ENCODE measurements at places on chromosomes 2 and 18.

DNA sequence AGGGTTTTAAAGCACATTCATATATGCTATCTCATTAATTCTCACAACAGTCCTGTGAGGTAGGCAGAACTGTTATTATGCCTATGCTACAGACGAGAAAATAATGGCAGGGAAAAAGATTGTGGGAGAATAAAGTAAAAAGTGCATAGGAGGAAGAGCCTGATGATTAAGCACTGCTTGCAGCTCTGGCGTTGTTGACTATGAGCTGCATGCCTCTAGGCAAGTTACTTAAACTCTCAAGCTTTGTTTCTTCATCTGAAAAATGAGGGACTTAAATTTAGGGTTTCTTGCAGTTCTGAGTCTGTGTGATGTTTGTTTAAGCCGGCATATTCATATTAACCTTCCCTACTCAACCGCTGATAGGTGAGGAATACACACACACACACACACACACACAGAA, 51.6 kb upstream of the RAPH1 start:
- DNase-seq, result no peak

DNA sequence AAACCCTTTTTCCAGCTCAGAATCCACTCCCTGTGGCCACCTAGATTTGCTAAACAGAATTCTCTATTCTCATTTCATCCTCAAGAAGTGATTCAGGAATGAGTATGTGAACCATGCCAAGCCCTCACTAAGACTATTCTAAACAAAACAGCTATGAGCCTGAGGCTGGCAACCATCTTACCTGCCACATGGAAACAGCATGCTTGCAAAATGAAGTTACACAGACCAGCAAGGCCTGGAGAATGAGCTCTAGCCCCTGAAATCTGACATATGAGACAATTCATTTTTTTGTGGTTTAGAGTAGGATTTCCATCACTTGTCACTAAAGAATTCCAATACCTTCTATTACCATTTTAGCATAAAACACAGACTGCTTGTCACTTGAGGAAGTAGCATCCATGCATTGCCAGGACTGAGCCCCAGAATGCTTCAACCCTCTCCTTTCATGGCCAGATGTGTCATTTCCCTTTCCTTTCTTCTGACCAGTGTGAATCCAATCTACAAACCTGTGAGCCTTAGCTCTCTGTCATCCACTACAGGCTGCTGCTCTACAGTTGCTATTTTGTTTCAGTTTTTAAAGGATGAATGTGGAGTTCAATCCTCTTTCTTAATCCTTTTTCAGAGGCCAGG, 744.3 kb upstream of the ACVR2A start:
- DNase-seq, result no peak

- no peak for DNase-seq
Observed at GRCh38 chr2:57177176-57177575, 869.4 kb upstream of the VRK2 start.

DNA sequence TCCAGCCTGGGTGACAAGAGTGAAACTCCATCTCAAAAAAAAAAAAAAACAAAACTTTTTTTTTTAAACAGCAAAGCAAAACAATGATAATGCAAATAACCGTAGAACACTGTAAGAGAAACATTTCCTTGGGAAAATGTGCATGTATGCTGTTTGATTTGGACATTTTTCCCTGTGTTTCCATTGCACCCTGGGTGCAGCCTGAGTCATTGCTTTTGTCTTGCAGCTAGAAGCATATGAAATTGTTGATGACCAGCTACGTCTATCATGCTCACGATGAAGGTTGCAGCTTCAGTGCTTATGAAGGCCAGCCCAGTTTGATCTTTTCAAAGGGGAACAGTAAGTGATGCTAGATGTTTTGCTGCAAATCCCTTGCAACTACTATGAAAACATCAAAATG, 41.5 kb downstream of the MOGAT1 start:
- no peak for DNase-seq

DNA sequence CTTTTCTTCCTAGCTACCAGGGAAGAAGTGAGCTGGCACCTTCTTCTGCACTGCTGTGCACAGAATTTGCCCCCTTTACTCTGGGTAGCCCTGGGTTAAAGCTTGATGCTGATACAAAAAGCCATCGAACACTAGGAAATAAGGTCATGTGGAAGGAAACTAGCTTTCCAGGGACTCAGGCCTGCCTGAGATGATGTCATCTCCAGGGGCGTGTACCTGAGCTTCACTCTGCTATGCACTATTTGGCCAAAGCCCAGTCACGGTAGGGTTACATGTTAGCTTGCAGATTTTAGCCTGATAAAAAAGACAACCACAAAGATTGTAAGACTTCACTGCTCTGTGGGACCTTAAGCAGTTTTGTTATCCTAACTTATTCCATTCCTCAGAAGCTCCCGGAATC, 20.4 kb downstream of the EDAR start:
- DNase-seq, result no peak

GRCh38 chr2:238032755-238033337, 28.0 kb upstream of the SCLY start:
- no peak for DNase-seq

- no peak for DNase-seq
Observed at GRCh38 chr2:176483901-176484568, 214.8 kb downstream of the MTX2 start.

DNA sequence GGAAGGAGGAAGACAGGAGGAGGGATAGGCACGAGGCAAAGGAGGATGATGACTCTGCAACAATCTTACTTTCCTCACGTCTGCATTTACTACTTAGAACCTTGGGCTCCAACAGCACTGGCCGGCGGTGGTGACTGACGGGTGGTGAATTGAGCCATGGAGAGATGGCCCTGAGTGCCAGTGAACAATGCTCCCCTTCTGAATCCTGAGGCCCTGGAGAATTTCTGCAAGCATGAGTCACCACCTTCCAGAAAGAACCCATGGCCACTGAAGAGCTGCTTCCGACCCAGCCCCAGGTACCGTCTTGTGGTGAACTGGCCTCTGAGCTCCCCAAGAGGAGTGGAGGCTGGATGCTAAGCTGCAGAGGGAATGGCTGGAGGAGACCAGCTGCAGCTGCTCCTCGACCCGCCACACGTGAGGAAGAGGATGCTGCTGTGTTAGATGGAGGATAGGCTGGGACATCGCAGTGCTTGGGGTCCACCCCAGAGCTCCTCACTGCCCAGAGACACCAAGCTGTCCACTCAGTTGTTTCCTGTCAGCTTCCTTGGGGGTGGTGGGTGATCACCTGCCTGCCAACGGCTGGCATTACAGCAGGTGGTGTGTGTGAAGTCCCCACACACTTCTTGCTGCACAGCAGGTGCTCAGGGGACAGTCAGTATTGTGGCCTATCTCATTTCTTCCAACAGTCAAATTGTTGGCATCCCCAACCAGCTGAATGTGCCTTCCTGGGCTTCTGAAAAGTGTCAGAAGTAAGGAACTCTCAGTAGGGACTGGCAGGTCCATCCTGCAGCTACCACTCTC, 186.5 kb upstream of the ID2 start:
- no peak for DNase-seq

DNA sequence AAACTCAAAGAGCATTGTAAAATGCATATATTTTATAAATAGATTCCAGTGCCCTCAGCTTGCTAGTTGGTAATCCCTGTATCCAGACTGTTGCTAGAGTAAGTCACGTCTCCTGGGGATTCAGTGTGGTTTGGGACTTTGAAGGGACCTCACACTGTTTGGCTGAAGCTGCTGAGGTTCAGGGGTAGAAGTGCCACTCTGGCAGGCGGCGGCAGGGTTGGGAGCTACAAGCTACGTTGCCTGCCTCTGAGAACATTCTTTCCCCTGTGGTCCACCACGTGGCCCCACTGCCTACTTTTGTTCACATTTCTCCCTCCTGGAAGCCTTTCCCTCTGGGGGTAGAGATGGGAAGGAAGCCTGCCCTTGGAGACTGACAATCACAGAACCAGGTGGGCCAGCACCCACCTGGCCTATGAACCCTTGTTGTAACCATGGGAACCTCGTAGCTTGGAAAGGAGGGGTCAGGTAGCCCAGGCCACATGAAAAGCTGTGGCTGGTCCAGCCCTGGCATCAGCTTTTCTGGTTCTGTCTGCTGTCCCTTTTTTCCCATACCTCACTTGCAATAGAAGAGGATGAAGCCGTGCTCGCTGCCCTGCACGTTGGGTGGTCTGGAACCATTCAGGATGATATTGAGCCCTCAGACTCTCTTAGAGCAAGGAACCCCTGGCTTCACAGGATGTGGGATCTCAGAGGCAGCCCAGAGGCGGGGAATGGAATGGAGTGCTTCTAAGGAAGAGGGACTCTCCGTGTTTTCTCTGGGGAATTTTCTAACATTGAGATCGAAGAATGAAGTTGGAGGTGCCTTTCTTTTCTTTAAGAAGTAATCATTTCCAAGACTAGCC, 2.9 kb downstream of the RNF144A start:
- DNase-seq, result no peak

- no peak for DNase-seq
Observed at GRCh38 chr2:204104811-204105210, 168.2 kb downstream of the ICOS start.

- DNase-seq, result no peak
Observed at GRCh38 chr2:225055714-225056113, 13.4 kb upstream of the DOCK10 start.

DNA sequence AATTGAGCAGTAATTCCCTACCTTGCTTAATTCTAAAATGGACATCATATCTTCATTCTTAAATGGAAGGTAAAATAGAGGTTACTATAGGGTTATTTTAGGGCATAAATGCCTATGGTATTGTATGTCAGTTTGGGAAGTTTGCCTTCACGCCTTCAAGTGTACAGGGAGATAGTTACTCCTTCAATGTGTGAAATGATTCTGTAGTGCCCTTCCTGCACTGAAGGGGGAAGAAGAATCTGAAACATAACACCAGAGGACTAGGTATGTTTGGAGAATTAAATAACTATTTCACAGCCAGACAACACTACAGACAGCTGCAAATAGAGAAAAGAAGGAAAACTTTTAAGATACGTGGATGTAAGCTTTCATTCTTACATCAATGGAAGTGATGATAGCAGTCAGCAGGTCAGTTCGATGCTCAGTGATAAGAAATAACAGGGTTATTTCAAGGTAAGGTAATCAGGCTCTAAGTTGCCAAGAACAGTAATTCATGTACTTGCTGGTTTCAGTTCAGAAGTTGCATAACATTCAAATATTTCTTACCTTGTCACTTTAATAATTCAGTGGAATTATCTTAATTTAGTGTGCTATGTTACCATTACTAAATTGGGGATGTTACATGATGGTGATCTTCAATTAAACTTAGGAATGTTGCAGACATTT, 4.0 kb downstream of the PKP4 start:
- no peak for DNase-seq

- peak; percentile 78 for DNase-seq
Observed at GRCh38 chr18:51151568-51152511, 45.6 kb downstream of the MEX3C start.

- no peak for DNase-seq
Observed at GRCh38 chr2:218957671-218958070, 1.8 kb upstream of the CDK5R2 start.

DNA sequence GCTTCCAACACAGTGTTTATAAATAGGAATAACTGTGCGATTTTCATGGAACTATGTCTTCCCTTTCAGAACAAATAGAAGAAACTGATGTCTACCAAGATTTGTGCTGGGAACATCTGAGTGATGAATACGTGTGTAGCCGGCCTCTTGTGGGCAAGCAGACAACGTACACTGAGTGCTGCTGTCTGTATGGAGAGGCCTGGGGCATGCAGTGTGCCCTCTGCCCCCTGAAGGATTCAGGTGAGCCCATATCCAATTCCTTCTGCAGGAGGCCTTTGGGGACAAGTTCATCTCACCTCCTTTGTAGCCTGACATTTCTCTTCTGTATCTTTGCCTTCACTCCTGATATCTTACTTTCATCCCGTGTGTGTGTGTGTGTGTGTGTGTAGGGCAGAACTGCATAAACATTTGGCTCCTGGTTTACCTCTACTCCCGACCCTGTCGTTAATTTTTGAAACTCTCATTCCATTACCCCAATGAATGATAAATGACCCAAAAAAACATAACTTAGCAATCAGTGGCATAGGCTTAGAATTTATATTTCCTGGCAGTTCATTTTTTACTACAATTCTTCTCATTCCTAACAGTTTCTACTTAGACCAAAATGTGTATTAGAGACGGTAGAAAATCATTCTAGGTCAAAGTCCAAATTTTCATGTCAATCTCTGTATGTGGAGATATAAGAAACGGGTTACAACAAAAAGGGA, 111.0 kb upstream of the RASGRP3 start:
- peak; percentile 64 for DNase-seq

Measured in esophagus muscularis mucosa (tissue), 4 donors.